HT-29 (cell line): ENCODE measurements at places on chromosomes 3 and 15. TPM values are rescaled to one million over a fixed set of nuclear protein-coding genes. Genes with fewer than 3 reads are reported as not detected.
A peak's percentile ranks its signal among the peaks of the same experiment; 100 is the strongest.

SLC12A1 gene
- total RNA-seq, result not detected in 2 replicates

TF gene
- 0.03 TPM in 1 of 2 replicates, not detected in the other for total RNA-seq

POLQ gene
- total RNA-seq, result 8.7 and 12.4 TPM in 2 replicates

DNA sequence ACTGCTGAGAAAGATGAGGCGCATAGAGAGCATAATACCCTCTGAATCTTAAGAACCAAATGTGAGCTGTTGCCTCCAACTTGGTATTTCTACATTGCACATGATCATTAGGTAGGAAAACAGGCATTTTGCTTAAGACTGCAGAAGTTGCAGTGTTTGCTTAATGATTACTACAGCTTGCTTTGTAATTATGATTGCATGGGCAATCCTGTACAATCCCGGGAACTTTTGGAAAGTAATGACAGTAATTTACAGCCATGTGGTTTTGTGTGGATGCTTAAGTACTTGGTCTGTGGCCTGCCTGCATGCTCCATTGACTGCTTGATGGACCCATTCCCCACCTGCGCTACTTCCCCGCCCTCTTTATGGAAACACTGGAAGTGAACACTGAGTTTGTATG lies 301.1 kb downstream of the DIPK2A start:
- no peak for DNase-seq

- peak; percentile 89 for DNase-seq
Observed at GRCh38 chr3:142586803-142587406, 8.4 kb upstream of the ATR start.

- DNase-seq, result no peak
Observed at GRCh38 chr3:120642368-120642948, 39.6 kb downstream of the HGD start.

- no peak for DNase-seq
Observed at GRCh38 chr15:70517194-70517590, 246.2 kb downstream of the UACA start.

HRG gene
- total RNA-seq, result not detected in 2 replicates

- no peak for DNase-seq
Observed at GRCh38 chr3:41569632-41570305, 370.5 kb downstream of the CTNNB1 start.

RASGRF1 gene
- total RNA-seq, result 2.5 and 4.2 TPM in 2 replicates

- no peak for DNase-seq
Observed at GRCh38 chr15:74585191-74585590, 30.4 kb upstream of the CLK3 start.

CHDH gene
- 27.6 and 54.6 TPM in 2 replicates for total RNA-seq

DNA sequence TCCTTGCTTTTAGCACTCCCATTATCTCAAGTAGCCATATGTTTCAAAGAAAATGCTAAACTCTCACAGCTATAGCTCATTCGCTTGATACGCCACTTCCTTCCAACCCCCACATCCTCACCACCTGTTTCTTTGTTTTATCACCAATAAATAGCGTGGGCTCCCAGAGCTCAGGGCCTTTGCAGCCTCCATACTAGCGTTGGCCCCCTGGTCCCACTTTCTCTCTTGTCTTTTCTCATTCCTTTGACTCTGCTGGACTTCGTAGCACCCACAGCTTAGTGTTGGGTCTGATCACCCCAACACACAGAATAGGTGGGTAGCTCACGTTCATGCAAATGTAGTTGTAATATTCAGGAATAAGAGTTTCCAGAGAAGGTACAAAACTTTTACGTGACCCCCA lies 4.1 kb upstream of the GPD1L start:
- no peak for DNase-seq

- DNase-seq, result no peak
Observed at GRCh38 chr15:91892436-91892835, 38.9 kb downstream of the SLCO3A1 start.

DNA sequence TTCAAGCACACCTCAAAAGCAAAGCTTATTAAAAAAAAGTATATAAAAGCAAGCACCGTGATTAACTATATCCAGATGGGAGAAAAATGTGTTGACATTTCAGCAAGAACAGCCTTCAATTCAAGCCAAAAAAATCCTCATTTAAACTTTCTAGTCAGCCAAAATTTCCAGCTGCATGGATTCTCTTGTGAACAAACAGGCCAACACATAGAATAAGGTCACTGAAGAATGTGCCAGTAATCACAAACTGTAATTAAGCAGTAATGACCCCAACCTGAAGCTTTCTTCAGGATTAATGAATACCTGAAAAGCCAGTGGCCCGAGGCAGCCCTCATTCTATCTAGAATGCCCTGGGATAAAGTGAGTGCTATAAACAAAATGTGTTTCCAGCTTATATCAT lies 130.7 kb upstream of the KCNMB2 start:
- DNase-seq, result no peak

C3orf22 gene
- total RNA-seq, result not detected in 2 replicates

DNA sequence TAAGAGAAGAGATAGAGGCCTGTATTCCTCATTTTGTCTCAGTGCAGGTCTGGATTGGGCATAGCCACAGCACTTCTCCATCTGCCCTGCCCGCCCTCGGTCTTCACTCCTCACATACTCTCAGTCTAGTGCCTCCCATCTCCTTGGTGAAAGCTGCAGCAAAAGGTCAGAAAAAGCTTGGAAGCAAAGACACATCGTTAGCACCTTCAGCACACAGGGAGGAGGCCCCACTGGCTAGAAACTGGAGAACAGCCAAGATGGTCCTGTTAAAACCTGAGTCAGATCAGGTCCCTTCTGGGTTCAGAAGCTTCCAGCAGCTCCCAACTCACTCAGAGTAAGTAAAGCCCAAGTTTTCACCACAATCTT lies 1.6 kb upstream of the KLF15 start:
- DNase-seq, result no peak

DNA sequence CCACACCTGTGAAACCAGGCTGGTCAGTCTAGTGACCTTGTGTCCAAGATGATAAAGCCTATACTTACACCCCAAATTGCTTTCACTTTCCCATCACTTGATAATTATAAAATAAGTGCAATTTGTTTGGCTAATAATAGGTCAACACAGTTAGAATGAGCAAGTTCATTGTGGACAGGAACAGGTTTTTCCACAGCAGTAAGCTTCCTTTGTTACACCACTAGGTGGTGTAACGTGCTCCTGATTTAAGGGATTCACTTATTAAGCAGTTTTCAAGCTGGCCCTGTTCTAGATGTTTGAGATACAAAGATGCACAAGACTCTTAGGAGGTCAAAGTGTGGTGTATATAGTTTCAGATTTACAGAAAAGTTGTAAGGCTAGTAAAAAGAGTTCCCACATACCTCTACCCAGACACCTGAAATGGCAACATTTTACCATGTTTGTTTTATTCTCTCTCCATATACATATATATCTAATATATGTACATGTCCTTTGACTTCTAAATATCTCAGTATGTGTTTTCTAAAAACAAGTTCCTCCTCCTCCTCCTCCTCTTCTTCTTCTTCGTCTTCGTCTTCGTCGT lies 6.8 kb upstream of the MFSD1 start:
- DNase-seq, result peak; percentile 60

UROC1 gene
- total RNA-seq, result not detected in 2 replicates

FGF12 gene
- not detected in 2 replicates for total RNA-seq

DNA sequence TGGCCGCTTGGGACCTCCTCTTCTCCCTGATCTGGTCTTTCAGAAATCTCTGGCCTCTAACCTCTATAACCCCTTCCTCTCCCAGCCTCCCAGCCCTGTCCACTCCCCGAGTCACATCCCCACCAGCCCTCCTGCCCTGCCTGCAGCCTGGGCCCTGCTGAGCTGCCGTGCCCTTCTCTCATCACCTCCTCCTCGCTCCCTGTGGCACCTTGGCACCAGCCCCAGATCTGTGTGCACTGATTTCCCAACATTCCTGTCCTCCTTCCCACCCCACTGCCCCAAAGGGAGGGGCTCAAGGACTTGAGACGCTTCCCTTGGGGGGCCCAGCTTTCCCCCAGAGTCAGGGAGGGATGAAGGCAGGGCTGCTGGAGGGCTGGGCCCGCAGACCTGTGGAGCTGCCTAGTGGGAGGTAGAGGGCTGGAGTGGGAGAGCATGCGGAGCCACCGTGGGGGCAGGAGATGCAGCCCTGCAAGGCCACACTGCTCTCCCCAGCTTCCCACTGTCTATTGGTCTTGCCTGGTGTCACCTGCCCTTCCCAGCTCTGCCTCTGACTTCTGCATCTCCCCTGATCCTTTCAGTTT lies 42.7 kb downstream of the EXOG start:
- DNase-seq, result no peak

DNA sequence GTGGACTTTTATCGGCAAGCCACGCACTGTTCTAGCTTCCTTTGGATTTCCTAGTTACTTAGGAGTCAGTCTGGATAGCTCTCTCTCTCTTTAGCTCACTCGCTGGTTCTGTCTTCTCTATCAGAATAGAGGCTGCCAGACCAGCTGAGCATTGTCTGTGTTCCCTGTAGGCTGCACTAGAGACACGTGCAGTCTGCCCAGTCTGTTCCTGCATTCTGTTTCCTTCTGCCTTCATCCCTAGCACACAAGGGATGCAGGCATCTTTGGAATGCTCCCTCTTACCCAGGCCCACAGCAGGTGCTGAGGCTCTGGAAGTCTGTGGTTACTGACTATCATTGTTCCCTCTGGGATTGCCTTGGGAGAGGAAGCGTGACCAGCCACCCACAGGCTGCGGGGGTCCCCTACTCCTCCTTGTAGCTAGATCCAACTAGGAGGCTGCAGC lies 322.8 kb downstream of the ZNF621 start:
- no peak for DNase-seq

HYKK gene
- 4.4 and 7.1 TPM in 2 replicates for total RNA-seq

DNA sequence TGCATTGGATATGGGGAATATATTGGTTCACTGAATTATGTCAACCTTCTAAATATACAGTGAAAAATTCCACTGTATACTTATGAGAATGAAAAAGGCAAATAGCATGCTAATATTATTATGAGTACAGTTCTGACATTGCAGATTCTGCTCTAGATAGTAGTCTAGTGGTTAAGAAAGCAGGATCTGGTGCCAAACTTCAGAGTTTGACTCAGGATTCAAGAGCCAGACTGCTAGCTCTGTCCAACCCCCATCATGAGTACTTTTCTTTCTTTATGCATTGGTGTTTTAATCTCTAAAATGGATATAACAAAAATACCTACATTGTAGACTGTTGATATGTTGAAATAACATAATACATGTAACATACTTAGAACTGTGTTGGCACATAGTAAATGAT lies 57.3 kb upstream of the PLSCR4 start:
- no peak for DNase-seq

CNTN6 gene
- total RNA-seq, result not detected in 2 replicates

- no peak for DNase-seq
Observed at GRCh38 chr3:144900366-144900765, 928.7 kb downstream of the DIPK2A start.

DNA sequence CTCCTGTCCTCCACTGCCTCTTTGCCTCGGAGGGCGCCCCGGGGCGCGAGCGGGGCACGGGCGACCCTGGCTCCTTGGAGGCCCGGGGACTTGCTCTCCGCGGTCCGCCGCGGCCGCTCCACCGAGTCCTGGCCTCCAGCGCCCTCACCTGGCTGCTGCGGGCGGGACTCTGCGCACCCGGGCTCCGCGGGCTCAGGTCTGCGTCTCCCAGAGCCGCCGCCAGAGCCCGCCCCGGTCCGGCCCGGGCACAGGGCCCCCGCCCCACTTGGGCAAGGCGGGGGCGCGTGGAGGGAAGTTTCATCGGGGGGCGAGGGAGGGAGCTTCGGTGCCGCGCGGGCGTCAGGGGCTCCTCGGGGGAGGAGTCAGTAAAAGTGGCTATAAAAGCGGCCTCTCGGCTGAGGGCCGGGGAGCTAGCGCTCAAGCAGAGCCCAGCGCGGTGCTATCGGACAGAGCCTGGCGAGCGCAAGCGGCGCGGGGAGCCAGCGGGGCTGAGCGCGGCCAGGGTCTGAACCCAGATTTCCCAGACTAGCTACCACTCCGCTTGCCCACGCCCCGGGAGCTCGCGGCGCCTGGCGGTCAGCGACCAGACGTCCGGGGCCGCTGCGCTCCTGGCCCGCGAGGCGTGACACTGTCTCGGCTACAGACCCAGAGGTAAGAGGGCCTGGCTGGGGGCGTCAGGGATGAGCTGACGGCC lies at the start of gene CEMIP:
Gene CEMIP (plus strand): TSS at position 407 of the 694 bp plus-strand sequence. CDS start 94,510 bp downstream, outside the sequence.
- peak; percentile 84 for DNase-seq

DUOX2 gene
- total RNA-seq, result 0.08 TPM in 2 replicates

GMNC gene
- not detected in 2 replicates for total RNA-seq

DNA sequence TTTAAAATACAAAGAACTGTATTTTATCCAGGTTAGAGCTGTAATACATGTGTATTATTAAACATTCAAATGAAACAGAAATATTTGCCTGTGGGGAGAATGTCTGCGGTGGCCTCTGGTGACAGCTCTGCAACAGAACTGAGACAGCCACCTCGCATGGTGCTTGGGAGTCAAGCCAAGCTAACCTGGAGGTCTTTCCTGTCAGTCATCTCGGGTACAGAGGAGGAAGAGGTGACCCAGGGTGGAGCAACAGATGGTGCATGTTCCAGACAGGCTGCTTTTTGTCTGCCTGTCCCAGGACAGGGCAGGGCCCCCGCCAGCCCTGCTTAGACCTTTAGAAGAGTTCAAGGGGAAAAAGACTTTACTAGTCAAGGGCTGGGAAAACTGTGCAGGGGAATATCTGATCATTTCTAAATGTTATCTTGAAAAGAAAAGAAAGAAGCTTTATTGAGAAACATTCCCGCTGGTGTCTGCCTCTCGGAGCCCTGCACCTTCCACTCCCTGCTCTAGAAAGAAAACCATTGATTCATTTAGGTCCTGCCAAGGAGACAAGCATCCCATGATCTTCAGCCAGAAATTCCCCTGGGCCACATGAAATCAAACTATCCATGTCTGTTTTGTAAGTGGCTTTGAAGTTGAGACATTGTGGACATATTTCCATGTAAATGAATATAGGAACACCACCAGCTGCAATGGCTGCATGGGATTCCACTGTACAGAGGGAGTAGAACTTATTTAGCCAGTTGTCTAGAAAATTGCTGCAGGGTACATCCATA lies 5.5 kb upstream of the NR2E3 start:
- no peak for DNase-seq

ZNF80 gene
- not detected in 2 replicates for total RNA-seq

DNA sequence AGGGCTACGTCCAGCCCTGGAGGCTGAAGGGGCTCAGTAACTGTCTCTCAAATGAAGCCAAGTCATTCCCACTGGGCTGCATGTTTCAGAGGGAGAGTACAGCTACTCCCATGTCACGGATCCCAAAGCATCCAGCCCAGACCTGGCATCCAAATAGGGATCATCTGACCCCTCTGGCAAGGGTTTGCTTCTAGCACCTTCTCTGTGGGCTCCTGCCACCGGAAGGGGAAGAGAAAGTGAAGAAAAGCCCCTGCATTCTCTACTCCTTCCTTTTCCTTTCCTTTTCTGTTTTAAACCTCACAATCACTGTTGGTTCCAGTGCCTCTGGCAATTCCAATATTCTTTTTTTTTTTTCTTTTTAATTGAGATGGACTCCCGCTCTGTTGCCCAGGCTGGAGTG lies 64.5 kb upstream of the CTSH start:
- no peak for DNase-seq

SNTN gene
- total RNA-seq, result not detected in 2 replicates

GPR62 gene
- not detected in 2 replicates for total RNA-seq

NR2E3 gene
- total RNA-seq, result 0.13 and 0.46 TPM in 2 replicates
